ENCODE measurements at places on chromosomes 2 and 18.

DNA sequence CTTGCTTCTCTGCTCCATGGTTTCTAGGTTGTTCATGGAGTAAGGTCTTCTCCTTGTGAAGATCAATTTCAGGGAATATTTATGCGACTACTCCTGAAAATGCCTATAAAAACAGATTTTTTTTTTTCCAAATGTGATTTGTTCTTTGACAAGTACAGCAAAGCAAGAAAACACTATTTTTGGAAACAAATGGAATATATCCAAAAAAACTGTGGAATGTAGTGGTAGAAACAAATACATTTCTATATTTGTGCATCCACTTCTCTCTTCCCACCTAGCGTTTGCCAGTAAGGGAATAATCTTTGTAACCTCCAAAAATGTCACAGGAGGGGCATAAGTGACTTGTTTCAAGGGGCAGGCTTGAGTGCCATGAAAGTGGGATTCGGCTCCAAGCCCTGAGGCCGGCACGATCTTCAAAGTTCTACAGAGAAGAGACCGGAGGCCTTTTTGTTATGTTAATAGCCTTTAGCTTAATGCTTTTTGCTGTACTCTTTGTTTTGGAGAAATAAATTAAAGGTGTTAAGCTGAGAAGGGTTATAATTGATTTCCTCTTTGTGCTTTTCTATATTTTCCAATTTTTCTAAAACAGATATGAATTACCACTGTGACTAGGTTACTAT lies 200.6 kb downstream of the NRP2 start:
- DNase-seq: no peak

DNA sequence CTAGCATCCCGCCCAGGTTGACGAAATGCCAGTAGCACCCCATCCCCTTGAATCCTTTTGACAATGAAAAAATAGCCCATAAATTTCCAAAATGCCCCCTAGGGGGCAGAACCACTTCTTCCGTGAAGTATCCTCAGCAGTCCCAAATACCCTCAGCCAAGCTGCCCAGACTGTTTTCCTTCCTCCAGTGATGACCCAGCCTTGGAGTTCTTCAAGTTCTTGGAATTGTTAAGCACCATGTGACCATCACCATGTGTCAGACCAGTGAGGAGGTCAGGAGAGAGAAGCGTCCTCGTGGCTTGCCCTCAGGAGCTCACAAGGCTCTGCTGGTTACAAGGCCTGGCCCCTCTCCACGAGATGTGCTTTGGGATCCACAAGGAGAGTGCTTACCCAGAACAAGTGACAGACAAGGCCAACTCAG lies 1.4 kb upstream of the SLC23A3 start:
- peak; percentile 63 for DNase-seq

DNA sequence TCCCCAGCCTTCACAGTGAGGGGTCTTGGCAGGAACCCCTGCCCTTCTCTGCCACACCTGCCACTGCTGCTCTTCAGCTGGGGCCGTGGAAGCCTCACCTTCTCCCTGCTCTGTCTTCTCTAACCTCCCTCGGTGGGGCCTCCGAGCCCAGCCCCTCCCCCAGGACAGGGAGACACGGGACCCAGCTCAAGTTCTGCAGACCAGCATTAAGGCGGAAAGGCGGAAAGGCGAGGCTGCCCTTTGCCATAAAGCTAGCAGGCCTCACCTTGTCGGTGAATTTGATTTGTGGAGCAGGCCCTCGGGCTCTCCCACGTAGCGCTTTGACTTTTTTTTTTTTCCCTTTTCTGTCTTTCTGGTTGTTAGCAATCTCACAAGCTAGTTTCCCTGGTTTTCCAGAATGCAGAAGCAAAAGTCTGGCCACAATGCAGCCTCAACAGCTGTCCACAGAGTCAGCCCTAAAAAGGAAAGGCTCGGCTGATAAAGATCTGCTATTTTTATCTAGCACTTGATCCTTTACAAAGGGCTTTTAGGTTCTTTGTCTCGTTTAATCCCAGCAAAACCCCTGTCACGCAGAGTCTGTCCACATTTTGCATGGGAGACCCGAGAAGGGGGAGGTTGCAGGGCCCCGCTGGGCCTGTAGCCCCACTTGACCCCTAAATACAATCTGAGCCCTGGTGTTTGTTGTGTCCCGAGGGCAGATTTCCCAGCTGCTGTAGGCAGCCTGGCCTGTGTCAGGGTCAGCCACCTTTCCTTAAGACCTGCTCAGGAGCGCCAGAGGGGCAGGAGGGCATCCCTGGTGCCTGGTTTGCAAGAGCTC lies 6.0 kb downstream of the ITM2C start:
- DNase-seq: no peak

DNA sequence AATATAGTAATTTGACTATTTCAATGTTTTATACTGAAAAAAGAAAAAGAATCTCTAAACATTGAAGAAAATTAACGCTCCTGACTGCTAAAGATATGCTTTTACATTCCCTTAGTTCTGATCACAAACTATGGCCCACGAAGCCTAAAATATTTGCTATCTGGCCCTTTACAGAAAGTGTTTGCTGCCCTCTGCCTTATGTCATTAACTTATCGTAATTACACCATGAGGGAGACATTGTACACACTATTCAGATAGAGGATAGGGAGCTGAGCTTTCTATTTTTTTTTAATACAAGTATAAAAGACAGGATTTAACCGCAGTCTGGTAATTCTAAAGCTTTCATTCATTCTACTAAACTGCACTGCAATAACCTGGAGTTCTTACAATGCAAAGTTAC lies 393.1 kb upstream of the DCC start:
- no peak for DNase-seq

Data from endothelial cell (in vitro differentiated cells).